ENCODE measurements at places on chromosomes 3 and 15. TPM values are rescaled to one million over a fixed set of nuclear protein-coding genes. Genes with fewer than 3 reads are reported as not detected.

ZPLD1 gene
- not detected for total RNA-seq

SH2D7 gene
- not detected for total RNA-seq

GOLGA8H gene
- 1.7 TPM for total RNA-seq

DNA sequence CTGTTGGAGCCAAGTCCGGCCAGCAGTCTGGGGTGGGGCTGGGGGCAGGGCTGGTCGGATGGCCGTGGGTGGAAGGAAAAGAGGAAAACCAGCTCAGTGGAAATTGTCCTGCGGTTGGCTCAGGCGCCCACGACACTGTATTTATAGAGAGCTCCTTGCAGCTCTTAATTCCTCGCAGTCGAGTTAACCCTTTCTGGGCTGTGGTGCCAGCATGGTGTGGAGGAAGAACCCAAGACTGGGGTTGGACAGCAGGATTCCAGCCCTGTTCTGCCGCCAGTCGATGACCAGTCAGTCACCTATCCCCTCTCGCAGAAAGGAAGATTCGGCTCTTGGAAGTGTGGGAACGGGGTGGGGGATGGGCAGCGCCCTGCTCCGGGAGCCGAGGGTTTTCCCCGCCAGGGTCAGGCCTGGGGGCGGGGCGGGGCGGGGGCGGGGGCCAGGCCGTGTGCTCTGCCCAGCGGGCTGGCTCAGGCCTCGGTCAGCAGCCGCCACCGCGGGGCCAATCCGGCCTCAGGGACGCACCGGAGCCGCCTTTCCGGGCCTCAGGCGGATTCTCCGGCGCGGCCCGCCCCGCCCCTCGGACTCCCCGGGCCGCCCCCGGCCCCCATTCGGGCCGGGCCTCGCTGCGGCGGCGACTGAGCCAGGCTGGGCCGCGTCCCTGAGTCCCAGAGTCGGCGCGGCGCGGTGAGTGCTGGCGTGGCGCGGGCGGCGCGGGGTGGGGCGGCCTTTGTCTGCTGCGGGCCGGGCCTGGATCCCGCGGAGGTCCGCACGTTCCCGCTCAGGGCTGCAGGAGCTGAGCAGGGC lies at the start of gene CD276:
CD276 (plus strand) TSS at position 607 of the 804 bp plus-strand sequence. CDS start 15,257 bp downstream, outside the sequence.
- H3K4me1 ChIP-seq = peaks cover 13% of the 10 kb centered on the region
- no peaks in the 10 kb centered on the region for H3K27me3 ChIP-seq
- DNase-seq = peak; percentile 68
- peak within 1 kb of the TSS; percentile 83 for H3K27ac ChIP-seq
- no peaks in the 10 kb centered on the region for H3K36me3 ChIP-seq

Data from uterus (tissue), 4 donors.